ENCODE measurements at places on chromosomes 11 and 22.

GRCh38 chr22:28018461-28018927 lies 99.4 kb upstream of the PITPNB start:
- no peak for DNase-seq

DNA sequence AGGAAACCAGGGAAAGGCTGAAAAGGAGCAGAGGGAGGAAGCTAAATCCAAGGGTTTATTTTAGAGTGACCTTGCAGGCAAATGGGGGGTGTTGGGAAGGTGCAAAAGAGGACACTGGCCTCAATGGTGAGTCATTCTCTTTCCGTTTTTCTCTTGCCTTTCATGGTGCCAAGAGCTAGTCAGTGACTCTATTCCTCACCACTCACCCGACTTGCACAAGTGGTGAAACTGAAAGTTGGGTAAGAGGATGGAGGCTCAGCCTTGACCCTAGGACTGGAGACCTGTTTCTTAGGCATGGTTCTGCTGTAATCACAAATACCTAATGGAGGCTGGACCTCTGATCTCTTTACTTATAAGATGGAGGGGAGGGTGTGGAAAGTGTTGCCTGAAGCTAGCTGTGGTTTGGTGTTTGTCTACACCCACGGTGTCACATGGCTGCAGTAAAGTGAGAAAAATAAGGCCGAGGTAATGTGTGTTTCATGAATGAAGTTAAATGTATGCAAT lies 67.3 kb upstream of the CREB3L1 start:
- DNase-seq = no peak

DNA sequence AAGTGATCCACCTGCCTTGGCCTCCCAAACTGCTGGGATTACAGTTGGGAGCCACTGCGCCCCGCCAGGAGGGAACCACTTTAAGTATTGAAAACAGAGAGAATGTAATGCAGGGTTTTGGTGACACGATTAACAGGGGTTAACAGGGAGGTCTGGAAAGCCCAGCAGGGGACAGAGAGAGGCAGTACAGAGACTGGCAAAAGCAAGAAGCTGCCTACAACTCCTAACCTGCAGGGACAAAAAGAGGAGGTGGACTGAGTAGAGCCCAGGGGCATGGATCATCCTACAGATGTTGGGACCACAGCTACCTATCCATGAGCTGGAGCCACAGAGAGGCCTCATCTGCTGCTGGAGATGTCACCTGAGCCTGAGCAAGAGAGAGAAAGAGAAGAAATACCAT lies 1.7 kb upstream of the SPINDOC start:
- no peak for DNase-seq

GRCh38 chr11:3181725-3182461 lies 16.8 kb upstream of the OSBPL5 start:
- no peak for DNase-seq

GRCh38 chr11:7683571-7683970 lies 10.3 kb upstream of the CYB5R2 start:
- DNase-seq = no peak

DNA sequence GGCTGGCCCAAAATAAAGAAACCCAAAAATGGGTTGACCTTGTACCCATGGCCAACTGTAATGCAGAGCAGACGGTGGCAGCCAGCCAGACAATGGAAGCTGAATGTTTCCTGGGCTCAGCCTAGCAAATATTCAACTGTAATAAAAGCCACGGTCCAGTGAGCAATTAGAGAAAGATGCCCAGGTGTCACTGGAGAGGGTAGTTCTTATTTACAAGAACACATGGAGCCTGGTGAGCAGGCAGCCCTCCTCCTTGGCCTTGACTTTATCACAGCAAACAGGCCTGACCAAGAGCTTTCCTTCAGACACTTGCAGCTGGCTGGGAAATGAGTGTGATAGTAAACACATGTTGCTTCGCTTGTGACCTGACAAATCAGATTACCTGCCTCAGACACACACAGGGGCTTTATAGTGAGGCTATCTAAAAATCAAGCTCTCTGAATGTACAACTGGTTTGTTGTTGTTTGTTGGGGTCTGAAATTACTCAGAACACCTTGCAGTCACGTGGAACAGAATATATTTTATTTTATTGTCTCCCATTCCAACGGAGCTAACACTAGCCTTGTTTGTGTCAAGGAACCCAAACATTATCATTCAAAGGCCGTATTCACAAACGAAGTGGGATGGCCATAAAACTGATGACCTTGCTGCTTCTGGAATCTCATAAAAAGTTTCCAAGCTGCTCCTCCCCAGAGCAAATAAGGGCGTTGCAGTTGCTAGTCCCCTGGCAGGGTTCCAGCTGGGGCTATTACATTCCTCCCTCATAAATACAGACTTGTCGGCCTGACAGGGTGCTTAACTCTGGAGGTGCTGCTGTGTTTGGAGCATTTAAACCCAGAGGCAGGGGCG lies 161.1 kb downstream of the BBOX1 start:
- no peak for DNase-seq

DNA sequence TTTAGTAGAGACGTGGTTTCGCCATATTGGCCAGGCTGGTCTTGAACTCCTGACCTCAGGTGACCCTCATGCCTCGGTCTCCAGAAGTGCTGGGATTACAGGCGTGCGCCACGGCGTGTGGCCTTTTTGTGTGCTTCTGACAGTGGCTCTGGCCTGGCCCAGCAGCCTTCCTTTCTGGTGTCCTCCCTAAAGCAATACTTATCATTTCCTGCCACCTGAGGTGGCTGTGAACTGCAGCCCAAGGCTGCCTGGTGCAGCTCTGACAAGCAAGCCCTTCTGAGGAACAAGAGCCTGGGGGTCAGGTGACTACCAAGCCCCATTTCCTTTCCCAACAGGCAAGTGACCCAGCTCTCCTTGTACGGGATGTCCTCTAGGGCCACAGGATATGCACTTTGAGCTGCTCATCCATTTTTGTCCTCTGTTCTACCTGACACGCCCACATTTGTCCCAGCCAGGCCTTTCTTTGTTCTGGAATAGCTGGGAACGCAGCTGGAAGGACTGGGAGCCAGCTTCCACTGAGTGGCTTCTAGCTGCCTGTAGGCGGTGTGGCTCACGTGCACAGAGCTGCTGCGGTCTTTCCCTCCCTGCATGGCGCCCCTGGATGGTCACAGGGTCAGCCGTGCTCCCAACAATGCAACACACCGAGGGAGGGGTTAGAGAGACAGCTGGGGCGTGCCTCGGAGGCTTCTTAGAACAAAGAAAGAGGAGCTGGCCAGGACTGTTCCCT lies 12.3 kb upstream of the BID start:
- DNase-seq = no peak

DNA sequence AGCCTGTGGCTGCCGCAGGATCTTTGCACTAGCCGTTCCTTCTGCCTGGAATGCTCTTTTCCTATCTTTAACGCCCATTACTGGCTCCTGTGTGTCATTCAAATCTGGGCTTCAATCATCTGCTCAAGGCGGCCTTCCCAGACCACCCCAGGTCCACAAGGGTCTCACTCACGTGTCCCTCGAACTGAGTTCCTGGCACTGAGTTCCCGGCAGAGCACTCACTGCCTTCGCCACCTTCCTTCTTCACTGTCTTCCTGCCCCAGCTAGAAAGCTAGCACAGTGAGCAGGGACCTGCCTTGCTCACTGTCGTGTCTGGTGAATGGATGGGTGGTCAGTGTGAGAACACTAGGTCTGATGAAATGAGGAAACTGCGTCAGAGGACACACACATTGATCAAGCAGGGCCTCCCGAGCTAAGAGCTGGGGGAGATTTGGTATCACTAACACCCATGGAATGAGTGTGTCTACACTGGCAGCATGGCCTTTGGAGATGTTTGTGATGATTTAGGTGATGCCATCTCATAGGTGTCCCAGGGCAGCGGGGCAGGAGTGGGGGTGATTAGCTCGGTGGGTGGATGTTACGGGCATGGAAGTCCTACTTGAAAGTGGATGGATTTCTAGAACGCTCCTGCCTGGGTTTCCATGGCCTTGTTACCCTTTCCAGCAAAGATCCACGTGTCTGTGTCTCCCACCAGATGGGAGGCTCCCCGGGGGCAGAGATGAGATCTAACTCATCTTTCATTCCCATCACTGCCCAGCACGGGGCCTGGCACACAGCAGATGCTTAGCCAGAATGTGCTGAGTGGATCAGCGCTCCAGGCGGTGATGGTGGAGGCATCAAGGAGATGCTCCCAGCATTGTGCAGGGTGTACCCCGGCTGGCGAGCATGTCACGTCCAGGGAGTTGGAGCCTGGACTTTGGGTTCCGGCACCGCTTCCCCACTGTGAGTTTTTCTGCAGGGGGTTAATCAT lies 64.5 kb downstream of the SHISAL1 start:
- DNase-seq = no peak

GRCh38 chr11:75145196-75145971 lies 5.5 kb upstream of the SLCO2B1 start:
- DNase-seq = no peak

GRCh38 chr11:68017980-68018729 lies 8.0 kb downstream of the ALDH3B1 start:
- DNase-seq = no peak

GRCh38 chr22:31141551-31141950 lies 1.2 kb upstream of the PLA2G3 start:
- no peak for DNase-seq

DNA sequence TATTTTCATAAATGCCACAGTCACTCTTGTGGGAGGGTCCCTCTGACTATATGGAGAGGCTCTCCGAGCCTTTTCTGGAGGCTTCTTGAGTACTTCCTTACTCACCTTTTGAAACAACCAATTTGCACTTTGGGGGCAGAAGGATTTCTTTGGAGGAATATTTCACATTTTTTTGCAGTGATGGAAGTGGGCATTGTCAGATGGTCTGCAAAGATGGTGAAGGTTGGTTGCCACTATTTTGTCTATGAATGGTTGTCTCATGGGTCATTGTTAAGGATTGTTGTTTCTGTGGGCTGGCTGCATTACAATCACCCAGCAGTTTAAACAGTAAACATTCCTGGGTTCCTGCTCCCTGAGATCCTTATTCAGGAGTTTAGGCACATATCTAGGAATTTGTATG lies 388.2 kb downstream of the TMEM135 start:
- no peak for DNase-seq

- no peak for DNase-seq
Observed at GRCh38 chr11:95500466-95500865, 269.5 kb upstream of the SESN3 start.

DNA sequence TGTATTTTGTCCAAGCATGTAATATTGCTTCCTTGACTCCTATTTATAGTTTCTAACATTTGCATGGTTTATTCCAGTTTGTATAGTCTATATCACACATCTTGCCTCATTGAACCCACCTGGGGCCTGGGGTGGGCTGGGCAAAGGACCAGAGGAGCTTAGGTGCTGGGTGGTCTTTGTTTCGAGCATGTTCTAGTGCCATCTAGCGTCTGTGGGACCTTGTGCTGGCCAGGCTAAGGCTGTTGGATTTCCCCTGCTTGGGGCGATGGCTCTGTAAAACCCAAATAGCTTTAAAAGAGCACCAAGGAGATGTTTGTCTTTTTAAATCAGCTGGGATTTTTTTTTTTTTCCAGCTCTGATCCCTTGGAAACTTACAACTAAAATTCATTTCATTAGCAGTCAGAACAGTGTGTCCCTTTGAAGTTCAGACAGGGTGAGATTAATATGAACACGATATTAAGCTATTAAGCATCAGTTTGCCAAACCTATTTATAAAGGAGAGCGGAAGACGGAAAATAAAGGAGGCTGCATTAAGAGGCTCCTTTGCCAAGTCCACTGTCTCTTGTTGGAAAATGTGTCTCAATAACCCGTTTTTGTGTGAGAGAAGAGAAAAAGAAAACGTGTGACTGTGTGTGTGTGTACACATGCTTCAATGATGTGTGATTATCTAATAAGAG lies 157.4 kb downstream of the COMMD9 start:
- DNase-seq = no peak

DNA sequence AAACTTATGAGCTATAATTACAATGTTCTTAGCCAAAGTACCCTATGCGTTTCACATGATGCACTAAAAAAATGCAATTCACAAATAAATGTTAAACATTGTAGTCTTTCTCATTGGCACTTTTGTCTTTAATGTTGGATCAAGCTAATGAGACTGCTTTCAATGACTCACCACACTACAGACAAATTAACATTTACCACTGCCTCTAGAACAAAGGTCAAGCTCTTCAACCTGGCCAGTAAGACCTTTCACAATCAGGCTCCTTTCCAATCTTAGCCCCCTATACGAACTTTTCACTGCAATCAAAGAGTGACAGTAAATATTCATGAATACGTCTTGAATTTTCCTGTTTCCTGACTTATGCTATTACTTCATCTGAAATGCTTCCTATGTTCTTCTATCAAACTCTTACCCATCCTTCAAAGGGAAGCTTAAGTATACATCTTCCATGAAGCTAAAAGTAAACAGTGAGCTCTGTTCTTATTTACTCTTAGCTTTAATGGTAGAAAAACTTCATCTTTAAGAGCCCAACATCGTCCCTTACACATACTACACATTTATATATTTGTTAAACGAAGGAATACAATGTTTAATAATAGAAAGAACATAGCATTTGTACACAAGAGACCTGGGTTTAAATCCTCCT lies 326.6 kb upstream of the PITPNB start:
- DNase-seq = no peak

DNA sequence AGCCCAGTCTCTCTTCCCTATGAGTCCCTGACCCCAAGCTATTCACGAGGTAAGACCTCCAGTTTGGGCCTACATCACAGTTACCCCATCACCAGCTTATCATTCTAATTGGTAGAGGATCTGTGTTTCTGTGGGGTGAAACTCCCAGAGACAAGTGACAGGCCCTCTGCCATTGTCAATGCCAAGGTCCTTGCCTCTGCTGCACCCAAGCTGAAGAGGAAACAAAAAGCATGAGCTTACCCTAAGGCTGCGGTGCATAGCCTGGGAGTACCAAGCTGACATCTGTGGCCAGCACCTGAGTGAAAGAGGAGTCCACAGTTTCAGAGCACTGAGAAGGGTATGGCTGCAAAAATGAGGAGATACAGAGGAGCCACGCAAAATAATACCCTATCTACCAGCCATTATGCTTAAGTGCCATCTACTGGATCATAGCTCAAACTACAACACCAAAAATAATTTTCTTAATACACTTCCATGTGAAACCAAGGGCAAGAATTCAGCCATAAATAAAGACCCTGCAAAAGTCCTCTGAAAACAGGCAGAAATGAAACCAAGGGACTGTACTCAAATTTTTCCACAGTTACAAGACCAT lies 62.3 kb upstream of the ANO5 start:
- DNase-seq = no peak

GRCh38 chr11:30741039-30741550 lies 154.9 kb upstream of the MPPED2 start:
- no peak for DNase-seq

- DNase-seq = no peak
Observed at GRCh38 chr22:32211011-32211410, 6.1 kb upstream of the RFPL2 start.

- no peak for DNase-seq
Observed at GRCh38 chr11:72599325-72600117, 74.7 kb downstream of the PDE2A start.
